ENCODE measurements at places on chromosomes 7 and 10. TPM values are rescaled to one million over a fixed set of nuclear protein-coding genes. Genes with fewer than 3 reads are reported as not detected.

- DNase-seq = no peak
- no peaks in the 10 kb centered on the region for H3K27me3 ChIP-seq
- no peaks in the 10 kb centered on the region for H3K4me1 ChIP-seq
- no peak overlapping the region for H3K4me3 ChIP-seq
- no peaks in the 10 kb centered on the region for H3K36me3 ChIP-seq
- H3K27ac ChIP-seq = peak overlapping the region; percentile 76
Observed at GRCh38 chr10:73113551-73113950, 3.3 kb downstream of the NUDT13 start.

- H3K4me3 ChIP-seq = no peak overlapping the region
- no peaks in the 10 kb centered on the region for H3K4me1 ChIP-seq
- peak; percentile 86 for DNase-seq
- peak overlapping the region; percentile 6 for H3K27ac ChIP-seq
- no peaks in the 10 kb centered on the region for H3K36me3 ChIP-seq
Observed at GRCh38 chr7:74272305-74273038, 16.7 kb upstream of the CLIP2 start.

DNA sequence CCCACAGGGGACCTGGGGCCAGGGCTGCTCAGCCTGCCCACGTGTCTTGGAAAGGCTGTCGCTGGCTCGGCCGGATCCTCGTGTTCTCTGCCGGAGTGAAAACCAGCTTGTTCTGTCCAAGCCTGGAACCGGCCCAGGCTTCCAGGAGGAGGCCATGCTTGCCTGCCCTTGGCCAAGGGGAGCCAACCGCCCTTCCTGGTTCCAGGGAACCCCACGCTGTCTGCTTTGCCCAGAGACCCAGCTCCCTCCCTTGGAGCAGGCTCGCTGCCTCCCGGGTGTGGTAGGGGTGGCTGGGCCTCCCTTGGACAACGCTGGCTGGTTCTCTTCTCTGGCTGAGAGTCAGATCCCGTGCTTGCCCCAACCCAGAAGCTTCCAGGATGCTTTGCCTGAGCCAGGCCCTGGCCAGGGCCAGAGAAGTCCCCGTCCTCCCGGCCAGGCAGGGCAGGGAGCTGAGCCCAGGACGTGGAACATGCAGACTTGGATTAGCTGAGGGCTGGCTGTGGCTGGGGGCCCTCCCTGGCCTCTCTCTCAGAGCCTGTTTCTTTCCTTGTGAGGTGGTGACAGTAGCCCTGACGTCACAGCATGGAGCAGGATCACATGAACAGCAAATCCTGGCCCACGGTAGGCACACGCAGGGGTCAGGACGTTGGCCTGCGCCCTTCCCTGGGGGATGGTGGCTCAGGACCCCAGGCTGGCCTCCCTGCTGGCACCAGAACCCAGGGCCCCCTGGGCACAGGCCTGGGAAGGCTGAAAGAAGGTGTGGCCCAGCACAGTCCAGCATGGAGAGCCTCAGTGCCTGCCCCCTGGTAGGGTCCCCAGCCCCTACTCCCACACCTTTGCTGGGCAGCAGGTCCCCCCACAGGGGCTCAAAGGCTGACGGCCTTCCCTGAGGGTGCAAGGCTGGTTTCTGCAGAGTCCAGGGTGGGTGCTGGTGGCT lies 67.5 kb downstream of the PWWP2B start:
- peak; percentile 77 for DNase-seq
- peak overlapping the region; percentile 55 for H3K27ac ChIP-seq
- no peak overlapping the region for H3K4me3 ChIP-seq
- H3K4me1 ChIP-seq = peaks cover 8% of the 10 kb centered on the region
- no peaks in the 10 kb centered on the region for H3K27me3 ChIP-seq
- H3K36me3 ChIP-seq = no peaks in the 10 kb centered on the region

GRCh38 chr7:869348-869747 lies 7.0 kb upstream of the GET4 start:
- no peak overlapping the region for H3K4me3 ChIP-seq
- peaks cover 6% of the 10 kb centered on the region for H3K4me1 ChIP-seq
- DNase-seq = no peak
- H3K27ac ChIP-seq = peak overlapping the region; percentile 49
- peaks cover 34% of the 10 kb centered on the region for H3K36me3 ChIP-seq

DNA sequence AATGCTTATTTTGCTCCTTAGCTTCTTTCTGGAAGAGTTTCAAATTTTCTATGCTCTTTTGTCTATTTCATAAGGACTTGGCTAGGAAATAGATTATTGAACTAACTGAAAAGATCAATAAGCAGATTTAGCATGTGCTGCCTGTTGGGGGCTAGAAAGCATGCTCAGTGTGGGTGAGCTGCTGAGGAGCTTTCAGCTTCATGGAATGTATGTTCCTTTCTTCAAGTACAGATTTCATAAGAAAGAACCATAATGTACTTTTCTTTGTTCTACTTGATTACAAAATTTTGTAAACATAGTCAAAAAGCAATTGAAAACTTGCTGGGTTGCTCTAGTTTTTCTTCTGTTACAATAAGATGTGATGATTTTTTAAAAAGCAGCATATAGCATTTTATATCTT lies 73.8 kb downstream of the TAF3 start:
- H3K27ac ChIP-seq = no peak overlapping the region
- no peaks in the 10 kb centered on the region for H3K36me3 ChIP-seq
- H3K4me1 ChIP-seq = no peaks in the 10 kb centered on the region
- no peak overlapping the region for H3K4me3 ChIP-seq
- H3K27me3 ChIP-seq = no peaks in the 10 kb centered on the region

DNA sequence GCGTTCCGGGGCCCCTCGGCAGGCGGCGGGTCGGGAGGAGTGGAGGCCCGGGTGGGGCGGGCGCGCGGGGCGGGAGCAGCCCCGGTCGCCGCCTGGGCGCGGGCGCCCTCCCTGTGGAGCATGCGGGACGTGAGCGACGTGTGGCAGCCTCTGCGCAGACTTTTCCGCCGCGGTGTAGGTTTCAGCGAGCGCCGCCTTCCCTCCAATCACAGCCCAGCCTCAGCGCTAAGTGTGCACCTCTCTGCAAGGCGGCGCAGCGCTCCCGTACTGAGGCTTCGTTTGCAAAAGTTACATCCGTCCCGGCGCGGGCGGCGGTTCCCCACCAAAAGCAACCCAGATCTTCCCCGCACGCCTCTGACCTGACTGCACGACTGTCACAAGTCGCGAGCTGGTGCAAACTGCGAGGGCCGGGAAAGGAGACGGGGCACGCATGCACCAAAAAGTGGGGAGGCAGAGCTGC lies 1.2 kb upstream of the PFKFB3 start:
- DNase-seq = peak; percentile 73
- peak overlapping the region; percentile 39 for H3K4me3 ChIP-seq
- no peaks in the 10 kb centered on the region for H3K36me3 ChIP-seq
- H3K27me3 ChIP-seq = no peaks in the 10 kb centered on the region

DNA sequence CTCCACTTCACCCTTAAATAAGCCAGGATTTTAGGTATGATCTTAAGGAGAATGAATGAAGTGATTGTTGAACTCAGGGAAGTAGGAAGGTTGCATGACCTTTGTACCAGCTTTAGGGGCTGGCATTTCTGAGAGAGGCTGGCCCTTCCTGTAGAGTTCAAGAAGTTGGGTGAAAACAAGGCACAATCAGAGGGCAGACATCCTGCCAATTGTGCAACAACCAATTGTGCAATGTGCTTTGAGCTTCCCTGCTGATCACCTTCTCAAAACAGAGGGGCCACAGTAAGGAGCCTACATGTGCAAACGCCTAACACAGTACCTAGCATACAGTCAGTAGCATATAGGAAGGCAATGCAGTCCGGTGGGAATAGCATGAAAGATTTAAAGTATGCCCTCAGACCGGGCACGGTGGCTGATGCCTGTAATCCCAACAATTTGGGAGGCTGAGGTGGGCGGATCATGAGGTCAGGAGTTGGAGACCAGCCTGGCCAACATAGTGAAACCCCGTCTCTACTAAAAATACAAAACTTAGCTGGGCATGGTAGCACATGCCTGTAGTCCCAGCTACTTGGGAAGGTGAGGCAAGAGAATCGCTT lies 5.4 kb downstream of the CPVL start:
- no peak for DNase-seq
- H3K27ac ChIP-seq = no peak overlapping the region
- peaks cover 40% of the 10 kb centered on the region for H3K27me3 ChIP-seq
- H3K36me3 ChIP-seq = no peaks in the 10 kb centered on the region

DNA sequence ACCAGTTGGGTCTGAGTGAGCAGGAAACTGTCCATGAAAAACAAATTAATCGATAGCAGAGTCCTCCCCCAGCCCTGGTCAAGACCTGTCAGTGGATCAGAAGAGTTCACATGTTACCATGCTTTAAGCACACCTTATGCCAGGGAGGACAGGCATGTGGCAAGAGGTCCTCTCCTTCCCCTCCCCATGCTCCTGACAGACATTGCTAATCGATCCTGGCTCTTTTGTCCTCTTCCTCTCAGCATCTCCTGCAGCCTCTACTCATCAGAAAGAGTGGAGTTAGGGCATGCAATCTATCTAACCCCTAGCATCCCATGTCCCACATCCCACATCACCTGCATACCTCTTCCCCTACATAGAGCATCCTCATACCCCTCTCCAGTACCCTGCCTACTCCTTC lies 117.1 kb upstream of the TCF7L2 start:
- peaks cover 19% of the 10 kb centered on the region for H3K4me1 ChIP-seq
- no peaks in the 10 kb centered on the region for H3K27me3 ChIP-seq
- H3K27ac ChIP-seq = no peak overlapping the region
- DNase-seq = no peak
- H3K4me3 ChIP-seq = no peak overlapping the region

DNA sequence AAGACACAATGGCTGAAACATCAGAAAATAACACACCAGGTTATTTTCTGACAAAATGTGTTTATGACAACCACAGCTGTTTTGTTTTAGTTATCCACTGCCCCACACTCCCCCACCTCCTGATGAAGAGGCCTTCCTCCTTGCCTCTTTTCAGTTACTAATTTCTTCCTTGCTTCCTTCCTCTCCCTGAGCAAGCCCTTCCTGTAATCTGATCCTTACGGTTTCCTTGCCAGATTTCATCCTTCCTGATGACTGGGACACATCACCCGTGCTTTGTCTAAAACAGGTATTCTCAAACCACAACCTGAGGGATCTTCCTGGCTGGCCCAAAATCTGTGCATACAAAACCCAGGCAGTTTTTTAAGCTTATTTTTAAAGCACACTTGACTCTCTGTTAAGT lies 39.4 kb downstream of the CHST15 start:
- no peak overlapping the region for H3K4me3 ChIP-seq
- no peak for DNase-seq
- H3K27me3 ChIP-seq = no peaks in the 10 kb centered on the region
- H3K36me3 ChIP-seq = no peaks in the 10 kb centered on the region
- no peak overlapping the region for H3K27ac ChIP-seq

DNA sequence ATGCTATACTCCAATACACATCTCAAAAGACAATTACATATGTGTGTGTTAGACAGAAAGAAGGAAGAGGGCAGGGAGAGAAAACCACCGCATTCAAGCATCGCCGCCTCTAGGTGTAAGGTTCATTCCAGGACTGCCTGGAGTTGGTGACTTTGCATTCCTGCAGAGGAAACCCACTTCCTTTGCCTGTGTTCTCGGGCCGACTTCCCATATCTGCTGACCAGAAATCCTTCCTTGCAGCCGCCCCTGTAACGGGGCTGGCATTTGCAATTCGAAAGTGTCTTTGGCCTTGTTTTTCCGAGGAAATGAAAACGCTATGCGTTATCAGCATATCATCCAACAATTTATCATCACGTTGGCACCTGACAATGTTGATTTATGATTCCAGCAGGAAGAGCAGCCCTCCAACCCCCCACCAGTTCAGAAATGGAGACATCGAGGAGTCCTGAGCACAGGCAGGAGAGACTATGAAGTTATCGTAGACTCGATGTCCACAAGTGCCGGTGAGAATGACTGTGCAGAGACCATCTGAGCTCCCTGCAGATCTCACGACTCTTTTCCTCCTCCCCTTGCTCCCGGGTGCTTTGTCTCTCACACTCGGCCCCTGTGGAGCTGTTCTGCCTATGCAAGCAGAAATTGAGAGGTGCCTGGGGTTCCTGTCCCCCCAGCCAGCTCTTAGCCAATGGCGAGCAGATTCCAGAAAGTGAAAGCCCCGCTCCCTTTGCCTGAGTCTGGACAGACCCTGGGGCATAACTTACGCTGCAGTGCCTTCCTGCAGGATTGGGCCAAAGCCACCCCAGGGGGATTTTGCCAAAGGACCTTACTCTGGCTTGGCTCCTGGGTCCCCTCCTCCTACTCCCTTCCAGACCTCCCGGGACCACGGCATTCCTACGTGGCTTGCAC lies 68.9 kb upstream of the FOXK1 start:
- DNase-seq = peak; percentile 47
- no peaks in the 10 kb centered on the region for H3K27me3 ChIP-seq
- H3K27ac ChIP-seq = peak overlapping the region; percentile 63
- peaks cover 14% of the 10 kb centered on the region for H3K4me1 ChIP-seq

DNA sequence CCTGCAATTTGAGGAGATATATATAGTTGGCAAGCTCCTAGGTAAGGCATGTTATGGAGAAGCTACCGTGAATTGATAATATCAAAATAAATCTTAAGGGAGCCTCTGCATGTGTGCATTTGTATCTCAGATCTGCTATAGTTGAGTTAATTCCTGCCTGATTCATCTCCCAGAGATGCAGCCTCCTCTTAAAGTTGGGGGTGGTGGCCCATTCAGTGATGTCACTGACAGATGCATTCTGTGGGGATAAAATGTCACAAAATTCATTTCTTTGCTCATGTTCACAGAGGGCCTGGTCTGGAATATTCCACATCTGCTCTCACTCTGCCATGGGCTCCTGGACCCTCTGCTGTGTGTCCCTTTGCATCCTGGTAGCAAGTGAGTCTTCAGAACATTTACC lies 185.8 kb upstream of the PRSS1 start:
- DNase-seq = no peak
- no peaks in the 10 kb centered on the region for H3K4me1 ChIP-seq
- no peak overlapping the region for H3K4me3 ChIP-seq

- no peak for DNase-seq
- H3K27me3 ChIP-seq = no peaks in the 10 kb centered on the region
- H3K4me3 ChIP-seq = no peak overlapping the region
Observed at GRCh38 chr7:112481833-112482670, 1.3 kb downstream of the LSMEM1 start.

DNA sequence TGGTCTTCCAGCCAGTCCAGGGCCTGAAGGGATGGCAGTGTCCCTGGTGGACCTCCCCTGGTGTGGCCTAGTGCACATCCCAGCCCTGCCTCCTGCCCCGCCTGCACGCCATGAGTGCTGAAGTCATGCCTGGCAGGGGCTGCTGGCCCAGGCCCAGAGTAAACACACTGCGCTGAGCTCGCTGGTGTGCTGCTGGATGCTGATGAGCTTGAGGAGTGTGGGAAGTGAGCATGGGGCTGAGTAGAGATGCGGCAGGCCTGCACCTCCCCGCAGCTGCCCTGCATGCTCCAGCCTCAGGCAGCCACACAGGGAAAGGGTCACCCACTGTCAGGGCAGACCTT lies 43.2 kb downstream of the HTRA1 start:
- DNase-seq = peak; percentile 95
- H3K4me1 ChIP-seq = peaks cover under 1% of the 10 kb centered on the region
- H3K27me3 ChIP-seq = no peaks in the 10 kb centered on the region
- no peaks in the 10 kb centered on the region for H3K36me3 ChIP-seq

- DNase-seq = peak; percentile 68
- H3K4me1 ChIP-seq = no peaks in the 10 kb centered on the region
- H3K36me3 ChIP-seq = no peaks in the 10 kb centered on the region
- peak overlapping the region; percentile 71 for H3K4me3 ChIP-seq
Observed at GRCh38 chr7:91940171-91940570, 491 bp upstream of the AKAP9 start.

- H3K36me3 ChIP-seq = no peaks in the 10 kb centered on the region
- H3K4me3 ChIP-seq = no peak overlapping the region
- no peak for DNase-seq
Observed at GRCh38 chr10:55146032-55146431, 345.0 kb upstream of the PCDH15 start.

OR2A25 gene
- total RNA-seq = not detected

IFIT1B gene
- total RNA-seq = 3.7 TPM

ADGRA1 gene
- 0.23 TPM for total RNA-seq

FOXI2 gene
- total RNA-seq = not detected

Measured in lung (tissue), 17 donors.